Right renal pelvis (tissue), 4 donors: ENCODE measurements at places on chromosomes 5 and 9. TPM values are rescaled to one million over a fixed set of nuclear protein-coding genes. Genes with fewer than 3 reads are reported as not detected.

DNA sequence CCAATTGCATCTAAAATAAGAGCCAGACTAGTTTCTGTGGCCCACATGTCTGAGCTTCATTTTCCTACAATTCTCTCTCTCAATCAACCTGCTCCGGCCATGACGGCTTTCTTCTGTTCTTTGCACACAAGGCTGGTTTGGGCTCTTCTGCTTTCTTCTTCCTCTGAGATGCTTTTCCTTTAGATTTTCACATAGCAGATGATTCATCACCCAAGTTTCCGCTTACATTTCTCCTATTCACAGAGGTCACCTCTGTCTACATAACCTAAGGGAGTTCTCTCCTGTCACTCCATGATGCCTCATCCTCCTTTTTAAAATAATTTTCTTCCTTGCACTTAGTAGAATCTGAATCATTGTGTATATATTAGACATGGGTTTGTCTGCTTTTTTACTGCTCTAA, 334.6 kb upstream of the TUSC1 start:
- DNase-seq: no peak

- no peak for DNase-seq
Measured at GRCh38 chr5:125823572-125823971, 599.6 kb upstream of the GRAMD2B start.

GRCh38 chr9:108434502-108434901, 421.3 kb downstream of the ACTL7B start:
- no peak for DNase-seq

- no peak for DNase-seq
Measured at GRCh38 chr9:124191691-124192395, 65.9 kb upstream of the NEK6 start.

DNA sequence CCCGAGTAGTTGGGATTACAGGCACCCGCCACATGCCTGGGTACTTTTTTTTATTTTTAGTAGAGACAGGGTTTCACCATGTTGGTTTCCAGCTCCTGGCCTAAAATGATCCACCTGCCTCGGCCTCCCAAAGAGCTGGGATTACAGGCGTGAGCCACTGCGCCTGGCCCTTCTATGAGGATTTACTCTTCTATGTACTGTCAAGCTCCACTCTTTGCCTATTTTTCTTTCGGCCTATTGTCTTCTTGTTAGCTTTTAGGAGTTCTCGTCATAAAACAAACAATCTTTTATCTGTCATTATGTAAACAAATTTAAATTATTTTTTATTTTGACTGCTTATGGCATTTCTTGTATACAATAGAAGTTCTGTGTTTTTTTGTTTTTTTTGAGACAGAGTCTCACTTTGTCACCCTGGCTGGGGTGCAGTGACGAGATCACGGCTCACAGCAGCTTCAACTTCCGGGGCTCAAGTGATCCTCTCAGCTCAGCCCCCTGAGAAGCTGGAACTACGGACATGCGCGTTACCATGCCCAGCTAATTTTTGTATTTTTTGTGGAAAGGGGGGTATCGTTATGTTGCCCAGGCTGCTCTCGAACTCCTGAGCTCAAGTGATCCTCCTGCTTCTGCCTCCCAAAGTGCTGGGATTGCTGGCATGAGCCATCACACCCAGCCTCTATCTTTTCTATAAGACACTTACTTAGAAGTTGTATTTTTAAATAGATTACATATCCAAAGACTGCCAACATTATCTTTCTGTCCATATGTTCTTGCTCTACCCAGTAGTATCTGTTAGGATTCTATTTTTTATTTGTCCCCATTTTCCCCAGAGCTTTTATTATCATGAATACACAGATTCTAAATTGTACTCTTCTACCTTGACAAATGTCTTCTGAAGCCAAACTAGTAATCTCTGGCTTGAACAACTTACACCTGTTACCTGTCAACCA, 29.2 kb downstream of the CSNK1A1 start:
- DNase-seq: no peak

- no peak for DNase-seq
Measured at GRCh38 chr5:33737697-33738096, 154.1 kb downstream of the ADAMTS12 start.

DNA sequence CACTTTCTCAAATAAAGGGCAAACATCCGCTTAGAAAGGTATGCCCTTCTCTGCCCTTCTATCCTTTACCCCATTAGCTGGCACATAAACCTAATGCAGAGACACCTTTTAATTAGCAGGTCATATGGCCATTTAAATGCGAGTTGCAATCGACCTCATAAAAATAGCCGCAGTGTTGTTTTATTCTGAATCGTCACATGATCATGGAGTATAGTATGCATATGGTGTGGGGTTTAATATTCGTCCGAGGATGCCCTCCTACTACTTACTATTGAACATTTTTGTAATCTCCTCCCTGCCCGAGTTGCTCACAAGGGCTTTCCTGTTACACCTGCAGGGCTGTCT, 72.0 kb downstream of the PIK3R1 start:
- DNase-seq: no peak

GRCh38 chr5:15284706-15285105, 215.3 kb upstream of the FBXL7 start:
- no peak for DNase-seq

- DNase-seq: no peak
Measured at GRCh38 chr9:70902692-70903131, 218.7 kb downstream of the TRPM3 start.

Gene ZDHHC11
- 6.9 TPM for polyA plus RNA-seq

Gene ARL14EPL
- not detected for polyA plus RNA-seq

Gene SNX30
- 23.0 TPM for polyA plus RNA-seq

Gene SPATA31D4
- not detected for polyA plus RNA-seq
